Activated T-helper 2 cell treated with anti-CD3 and anti-CD28 coated beads, Interferon-gamma antibody, Interleukin-2, Interleukin-4, amounts not matched to agents 10 μg/mL and 5 μg/mL and 100 μg/mL, durations not matched to agents 14 hours and 24 hours and 36 hours (primary cell): ENCODE measurements at places on chromosomes 12 and 14. TPM values are rescaled to one million over a fixed set of nuclear protein-coding genes. Genes with fewer than 3 reads are reported as not detected.

Gene GPRC5D
- not detected in 2 replicates for total RNA-seq

Gene EPYC
- not detected in 2 replicates for total RNA-seq

Gene SRRM4
- total RNA-seq, result not detected in 2 replicates

Gene TMEM229B
- 0.71 and 0.75 TPM in 2 replicates for total RNA-seq

Gene VASH1
- total RNA-seq, result 12.4 and 12.9 TPM in 2 replicates

Gene MYF5
- total RNA-seq, result not detected in 2 replicates

Gene DDX24
- total RNA-seq, result 276 and 277 TPM in 2 replicates

Gene ACAD10
- total RNA-seq, result 25.4 and 32.6 TPM in 2 replicates

GRCh38 chr14:60509438-60510253 lies 700 bp downstream of the SIX6 start:
- peak overlapping the region; percentile 12 for H3K27ac ChIP-seq
- H3K27me3 ChIP-seq, result peaks cover 84% of the 10 kb centered on the region
- H3K4me3 ChIP-seq, result no peak overlapping the region

GRCh38 chr12:549476-550082 lies 89.8 kb downstream of the B4GALNT3 start:
- peaks cover 9% of the 10 kb centered on the region for H3K36me3 ChIP-seq
- H3K27me3 ChIP-seq, result peaks cover 7% of the 10 kb centered on the region
- H3K4me3 ChIP-seq, result no peak overlapping the region
- no peak for DNase-seq

- H3K4me3 ChIP-seq, result no peak overlapping the region
- H3K27ac ChIP-seq, result no peak overlapping the region
- H3K27me3 ChIP-seq, result no peaks in the 10 kb centered on the region
- no peak for DNase-seq
- no peaks in the 10 kb centered on the region for H3K36me3 ChIP-seq
Observed at GRCh38 chr14:100475268-100475667, 111.9 kb downstream of the BEGAIN start.

DNA sequence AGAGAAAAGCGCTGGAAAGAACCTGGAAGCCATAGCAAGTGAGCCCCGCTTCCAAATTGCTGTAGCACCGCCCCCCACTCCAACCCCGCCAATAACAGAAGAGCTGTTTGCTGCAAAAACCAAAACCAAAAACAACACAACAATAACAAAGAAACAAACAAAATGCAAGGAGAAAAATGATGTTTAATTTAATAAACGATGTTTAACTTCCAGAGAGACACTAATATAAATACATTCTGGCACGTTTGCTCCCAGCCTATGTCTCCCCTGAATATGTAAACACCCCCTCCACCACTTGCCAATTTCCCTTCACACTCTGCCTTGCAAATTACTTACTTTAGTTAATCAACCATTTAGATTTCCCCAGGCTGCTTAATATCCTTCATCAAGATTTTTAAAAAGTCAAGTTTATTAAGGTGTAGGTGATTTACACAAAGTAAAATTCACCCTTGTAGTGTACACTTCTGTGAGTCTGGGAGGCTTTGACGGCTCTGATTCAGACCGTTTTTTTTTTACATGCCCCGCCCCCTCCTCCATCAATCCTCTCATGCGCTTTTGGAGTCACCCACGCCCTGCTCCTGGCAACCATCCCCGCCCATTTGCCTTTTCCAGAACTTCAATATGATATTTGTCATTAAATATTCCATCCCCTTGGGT lies 482 bp upstream of the IFI27L2 start:
- peaks cover 19% of the 10 kb centered on the region for H3K4me1 ChIP-seq
- H3K36me3 ChIP-seq, result no peaks in the 10 kb centered on the region
- H3K4me3 ChIP-seq, result peak overlapping the region; percentile 81
- H3K27me3 ChIP-seq, result peaks cover 20% of the 10 kb centered on the region
- H3K27ac ChIP-seq, result no peak overlapping the region

DNA sequence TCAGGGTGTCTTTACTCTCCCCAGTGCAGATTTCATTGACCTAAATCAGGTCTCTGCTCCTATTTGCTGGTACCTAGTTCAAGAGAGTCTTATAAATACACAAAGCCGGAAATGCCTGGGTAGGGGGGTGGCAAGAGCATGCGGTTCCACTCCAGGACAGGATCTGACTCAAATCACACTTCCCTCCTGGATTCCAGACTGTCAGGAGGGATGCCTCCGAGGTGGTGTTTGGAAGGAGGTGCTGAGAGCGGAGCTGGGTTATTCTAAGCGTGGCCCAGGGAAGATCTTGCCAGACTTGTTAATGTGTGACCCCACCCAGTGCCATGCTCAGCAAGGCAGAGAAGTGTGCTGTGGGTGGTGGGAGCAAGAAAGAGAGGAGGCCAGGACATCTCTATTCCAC lies 49.8 kb downstream of the B4GALNT3 start:
- DNase-seq, result no peak
- H3K36me3 ChIP-seq, result no peaks in the 10 kb centered on the region
- no peak overlapping the region for H3K27ac ChIP-seq
- no peaks in the 10 kb centered on the region for H3K4me1 ChIP-seq

DNA sequence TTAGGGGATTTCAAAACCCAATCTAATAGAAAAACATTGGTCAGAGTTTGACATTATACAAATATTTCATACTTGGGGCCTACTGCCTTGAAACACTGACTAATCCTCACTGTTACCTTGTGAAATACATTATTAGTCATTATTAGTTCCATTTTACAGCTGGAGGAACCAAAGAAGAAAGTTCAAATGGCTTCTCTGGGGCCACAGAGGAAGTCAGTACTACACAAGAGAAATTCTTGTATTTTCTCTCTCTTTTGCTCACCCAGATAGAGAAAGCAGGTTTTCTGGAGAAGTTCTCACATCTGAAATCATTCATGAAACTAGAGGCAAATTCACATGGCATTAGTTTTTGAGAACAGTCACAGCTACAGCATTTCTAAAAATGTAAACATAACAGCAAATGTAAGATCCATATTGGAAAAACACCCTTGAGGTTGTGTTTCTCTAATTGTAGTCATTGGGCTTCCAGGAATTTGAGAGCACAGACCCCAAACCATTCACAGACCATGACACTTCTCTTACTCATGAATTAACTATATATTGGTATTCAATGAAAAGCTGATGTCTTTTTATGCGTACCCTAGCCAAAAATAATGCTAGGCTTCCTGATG lies 83.0 kb downstream of the LLPH start:
- H3K36me3 ChIP-seq, result no peaks in the 10 kb centered on the region
- H3K4me3 ChIP-seq, result no peak overlapping the region
- no peak for DNase-seq
- H3K27me3 ChIP-seq, result peaks cover 2% of the 10 kb centered on the region
- H3K27ac ChIP-seq, result no peak overlapping the region

GRCh38 chr14:34368971-34369647 lies 92.9 kb downstream of the SPTSSA start:
- DNase-seq, result no peak
- no peak overlapping the region for H3K4me3 ChIP-seq
- no peaks in the 10 kb centered on the region for H3K4me1 ChIP-seq
- H3K36me3 ChIP-seq, result no peaks in the 10 kb centered on the region

DNA sequence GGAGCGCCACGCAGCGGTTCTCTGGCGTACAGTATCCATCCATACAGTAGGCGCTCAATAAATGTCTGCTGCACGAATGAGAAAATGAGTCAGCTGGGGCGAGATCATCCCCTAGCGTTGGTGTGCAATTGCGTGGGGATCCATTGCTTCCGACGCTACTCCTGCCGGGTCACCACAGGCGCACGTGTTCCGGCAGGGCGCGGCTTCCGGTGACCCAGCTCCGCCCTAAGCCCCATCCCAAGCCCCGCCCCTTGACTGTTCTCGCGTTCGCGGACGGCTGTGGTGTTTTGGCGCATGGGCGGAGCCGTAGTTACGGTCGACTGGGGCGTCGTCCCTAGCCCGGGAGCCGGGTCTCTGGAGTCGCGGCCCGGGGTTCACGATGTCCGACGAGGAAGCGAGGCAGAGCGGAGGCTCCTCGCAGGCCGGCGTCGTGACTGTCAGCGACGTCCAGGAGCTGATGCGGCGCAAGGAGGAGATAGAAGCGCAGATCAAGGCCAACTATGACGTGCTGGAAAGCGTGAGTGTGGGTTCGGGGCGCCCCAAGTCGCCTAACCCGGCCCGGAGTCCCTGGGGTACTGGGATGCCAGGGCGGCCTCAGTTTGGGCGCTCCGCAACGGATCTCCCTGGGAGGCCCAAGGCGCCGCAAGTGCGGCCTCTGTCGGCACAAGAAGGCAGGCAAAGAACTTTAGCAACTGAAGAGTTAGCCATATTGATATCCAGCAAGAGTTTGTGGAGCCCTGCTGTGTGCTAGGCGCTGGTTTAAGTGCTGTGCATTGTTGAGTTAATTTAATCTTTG lies at the start of gene PSMD9:
TSS of gene PSMD9 (plus strand) at position 313 of the 796 bp plus-strand sequence. CDS start at position 380, 67 bp downstream.
- H3K4me1 ChIP-seq, result peaks cover 22% of the 10 kb centered on the region
- H3K27me3 ChIP-seq, result peaks cover 1% of the 10 kb centered on the region
- peak within 1 kb of the TSS; percentile 99 for H3K4me3 ChIP-seq
- H3K36me3 ChIP-seq, result peaks cover 25% of the 10 kb centered on the region

GRCh38 chr12:95809000-95809680 lies 18.6 kb upstream of the NTN4 start:
- H3K36me3 ChIP-seq, result no peaks in the 10 kb centered on the region
- H3K4me1 ChIP-seq, result no peaks in the 10 kb centered on the region
- H3K27ac ChIP-seq, result no peak overlapping the region
- peaks cover 36% of the 10 kb centered on the region for H3K27me3 ChIP-seq

GRCh38 chr12:88505696-88506095 lies 74.6 kb downstream of the KITLG start:
- no peaks in the 10 kb centered on the region for H3K27me3 ChIP-seq
- H3K36me3 ChIP-seq, result no peaks in the 10 kb centered on the region
- H3K27ac ChIP-seq, result no peak overlapping the region
- DNase-seq, result no peak
- no peaks in the 10 kb centered on the region for H3K4me1 ChIP-seq

- no peak overlapping the region for H3K27ac ChIP-seq
- no peak for DNase-seq
- peaks cover 2% of the 10 kb centered on the region for H3K27me3 ChIP-seq
- peaks cover 10% of the 10 kb centered on the region for H3K4me1 ChIP-seq
Observed at GRCh38 chr14:55111122-55111708, 17.8 kb upstream of the LGALS3 start.

DNA sequence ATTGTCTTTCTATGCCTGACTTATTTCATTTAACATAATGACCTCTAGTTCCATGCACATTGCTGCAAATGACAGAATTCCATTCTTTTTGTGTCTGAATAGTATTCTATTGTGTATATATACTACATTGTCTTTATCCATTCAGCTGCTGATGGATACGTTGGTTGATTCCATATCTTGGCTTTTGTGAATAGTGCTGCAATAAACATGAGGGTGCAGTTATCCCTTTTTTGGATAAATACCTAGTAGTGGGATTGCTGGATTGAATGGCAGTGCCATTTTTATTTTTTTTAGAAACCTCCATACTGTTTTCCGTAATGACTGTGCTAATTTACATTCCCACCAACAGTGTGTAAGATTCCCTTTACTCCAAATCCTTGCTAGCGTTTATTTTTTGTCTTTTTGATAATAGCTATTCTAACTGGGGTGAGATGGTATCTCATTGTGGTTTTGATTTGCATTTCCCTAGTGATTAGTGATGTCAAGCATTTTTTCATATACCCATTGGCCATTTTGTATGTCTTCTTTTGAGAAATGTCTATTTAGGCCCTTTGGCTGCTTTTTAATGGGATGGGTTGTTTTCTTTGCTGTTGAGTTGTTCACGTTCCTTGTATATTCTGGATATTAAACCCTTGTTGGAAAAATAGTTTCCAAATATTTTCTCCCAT lies 2.3 kb downstream of the OAS2 start:
- no peak for DNase-seq
- H3K27me3 ChIP-seq, result no peaks in the 10 kb centered on the region
- H3K36me3 ChIP-seq, result peaks cover 63% of the 10 kb centered on the region

DNA sequence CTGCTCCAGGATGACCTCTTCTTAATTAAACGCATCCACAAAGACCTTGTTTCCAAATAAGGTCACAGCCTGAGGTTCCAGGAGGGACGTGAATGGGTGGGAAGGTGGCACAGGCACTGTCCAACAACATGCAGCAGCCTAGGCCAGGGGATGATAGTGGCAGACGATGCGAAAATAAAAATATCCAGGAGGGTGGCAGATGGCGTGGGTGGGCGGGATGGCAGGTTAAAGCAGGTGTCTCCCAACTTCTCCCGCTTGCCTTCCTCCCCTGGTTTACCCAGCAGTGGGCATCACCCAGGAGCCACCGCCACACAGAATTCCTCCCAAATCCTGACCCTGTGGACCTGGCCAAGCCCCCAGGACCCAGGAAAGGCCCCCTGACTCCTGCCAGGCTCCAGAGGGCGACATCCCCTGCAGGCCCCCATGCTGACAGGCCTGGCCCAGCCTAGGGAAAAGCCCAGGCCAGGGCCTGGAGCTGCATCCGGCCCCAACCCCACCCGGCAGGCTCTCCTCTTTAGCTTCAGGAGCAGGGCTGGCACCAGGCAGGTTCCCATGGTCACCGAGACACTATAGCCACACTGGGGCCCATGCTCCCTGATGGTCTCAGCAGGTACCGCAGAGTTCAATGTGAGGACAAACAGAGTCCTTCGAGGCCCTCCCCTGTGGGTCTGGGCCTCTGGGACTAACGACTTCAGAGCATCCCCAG lies 9.7 kb downstream of the NCOR2 start:
- no peaks in the 10 kb centered on the region for H3K36me3 ChIP-seq
- H3K4me1 ChIP-seq, result peaks cover 7% of the 10 kb centered on the region
- no peak for DNase-seq
- no peak overlapping the region for H3K4me3 ChIP-seq
- no peaks in the 10 kb centered on the region for H3K27me3 ChIP-seq
- no peak overlapping the region for H3K27ac ChIP-seq

GRCh38 chr12:129186952-129187351 lies 333.7 kb downstream of the GLT1D1 start:
- no peak overlapping the region for H3K4me3 ChIP-seq
- no peak for DNase-seq
- no peaks in the 10 kb centered on the region for H3K27me3 ChIP-seq
- no peaks in the 10 kb centered on the region for H3K36me3 ChIP-seq
- H3K4me1 ChIP-seq, result no peaks in the 10 kb centered on the region
- no peak overlapping the region for H3K27ac ChIP-seq

GRCh38 chr14:71193663-71194062 lies 286.4 kb downstream of the PCNX1 start:
- H3K27ac ChIP-seq, result no peak overlapping the region
- H3K27me3 ChIP-seq, result peaks cover 20% of the 10 kb centered on the region
- peaks cover 7% of the 10 kb centered on the region for H3K4me1 ChIP-seq
- H3K4me3 ChIP-seq, result no peak overlapping the region
- H3K36me3 ChIP-seq, result no peaks in the 10 kb centered on the region

- DNase-seq, result no peak
- no peaks in the 10 kb centered on the region for H3K4me1 ChIP-seq
- H3K36me3 ChIP-seq, result no peaks in the 10 kb centered on the region
- H3K27me3 ChIP-seq, result no peaks in the 10 kb centered on the region
- no peak overlapping the region for H3K4me3 ChIP-seq
Observed at GRCh38 chr12:100995201-100995600, 200.6 kb downstream of the ANO4 start.

- H3K27ac ChIP-seq, result no peak overlapping the region
- no peak for DNase-seq
- H3K4me3 ChIP-seq, result no peak overlapping the region
- peaks cover 7% of the 10 kb centered on the region for H3K4me1 ChIP-seq
- H3K27me3 ChIP-seq, result peaks cover 17% of the 10 kb centered on the region
Observed at GRCh38 chr12:124694846-124695497, 127.6 kb upstream of the NCOR2 start.

- DNase-seq, result no peak
- no peak overlapping the region for H3K27ac ChIP-seq
- no peaks in the 10 kb centered on the region for H3K36me3 ChIP-seq
- no peak overlapping the region for H3K4me3 ChIP-seq
Observed at GRCh38 chr14:80387563-80387981, 176.3 kb upstream of the DIO2 start.
